B cell (primary cell): ENCODE measurements at places on chromosomes 12 and 14. TPM values are rescaled to one million over a fixed set of nuclear protein-coding genes. Genes with fewer than 3 reads are reported as not detected.

DNA sequence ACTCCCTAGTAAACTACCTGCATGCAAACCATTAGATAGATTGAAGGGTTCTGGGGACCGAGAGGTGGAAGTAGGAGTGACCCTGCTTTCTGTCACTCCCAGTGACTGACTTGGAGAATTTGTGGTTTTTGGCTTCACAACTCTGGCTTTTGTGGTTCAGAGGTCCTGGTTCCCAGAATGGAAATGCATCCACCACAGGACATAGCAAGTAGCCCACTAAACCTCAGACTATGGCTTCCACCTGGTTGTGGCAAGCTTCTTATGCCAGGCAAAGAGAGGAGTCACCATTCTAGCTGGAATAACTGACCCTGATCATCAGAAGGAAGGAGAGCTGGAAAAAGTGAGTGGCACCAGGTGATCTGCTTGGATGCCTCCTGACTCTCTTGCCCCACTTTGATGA, 162.4 kb upstream of the TMEM260 start:
- DNase-seq = no peak

The EFS gene
- polyA plus RNA-seq = not detected in 2 replicates

DNA sequence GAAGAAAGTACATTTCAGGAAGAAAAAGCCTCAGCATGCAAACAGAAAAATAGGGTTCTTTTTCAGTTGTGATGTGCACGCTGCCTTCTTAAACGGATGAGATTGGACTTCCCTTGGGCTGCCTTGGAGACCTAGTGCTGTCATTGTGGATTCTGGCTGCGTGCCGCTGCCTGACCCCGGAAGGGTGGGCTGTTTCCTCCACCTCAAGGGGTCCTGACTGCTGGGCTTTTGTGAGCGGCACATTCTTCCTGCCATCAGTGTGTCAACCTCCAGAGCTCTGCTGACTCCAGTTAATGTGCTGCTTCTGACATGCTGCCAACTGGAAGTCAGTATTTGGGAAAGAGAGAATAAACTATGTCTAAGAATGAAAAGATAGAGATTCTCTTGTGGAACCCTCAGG, 25.1 kb downstream of the CCNK start:
- no peak for DNase-seq

DNA sequence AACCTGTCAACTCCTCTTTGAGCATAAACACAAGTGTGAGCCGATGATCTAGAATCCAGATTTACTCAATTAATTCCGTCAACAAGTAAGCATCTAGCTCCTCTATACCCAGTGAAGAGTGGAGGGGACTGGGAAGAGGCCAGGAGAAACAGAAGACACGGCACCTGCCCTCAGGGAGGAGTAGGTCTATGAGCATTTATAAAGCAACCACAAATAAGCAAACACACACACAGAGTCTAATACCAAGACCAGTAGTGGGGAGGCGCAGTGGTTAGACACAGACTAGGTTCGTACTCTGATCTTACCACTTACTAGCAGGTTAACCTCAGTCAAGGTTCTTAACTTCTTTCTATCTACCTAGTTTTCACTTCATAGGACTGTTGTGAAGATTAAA, 5.9 kb upstream of the FOXN3 start:
- no peak for DNase-seq

The ZNF10 gene
- 5.2 and 26.7 TPM in 2 replicates for polyA plus RNA-seq

DNA sequence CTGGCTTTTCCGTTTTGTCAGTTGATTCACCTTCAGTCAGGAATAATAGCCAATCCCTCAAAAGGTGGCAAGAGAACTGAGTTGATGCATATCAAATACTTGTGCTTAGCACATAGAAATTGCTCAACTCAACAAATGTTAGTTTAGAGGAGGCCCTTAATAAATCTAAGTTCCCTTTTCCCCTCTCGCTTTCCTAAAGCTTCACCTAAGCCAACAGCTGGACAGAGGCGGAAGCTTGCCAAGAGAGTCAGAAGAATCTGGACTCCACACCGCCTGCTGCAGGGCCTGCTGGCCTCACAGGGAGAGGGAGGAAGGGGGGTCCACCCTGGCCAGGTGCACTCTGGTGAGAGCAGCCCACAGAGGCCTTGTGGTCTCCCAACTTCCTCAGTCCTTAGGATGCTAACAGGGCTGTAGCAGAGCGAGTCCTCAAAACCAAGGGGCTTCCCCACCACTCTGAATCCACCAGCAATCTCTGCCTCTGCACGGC, 213.1 kb downstream of the CHST11 start:
- peak; percentile 63 for DNase-seq
